Mesendoderm (in vitro differentiated cells): ENCODE measurements at places on chromosomes 11 and 22.

DNA sequence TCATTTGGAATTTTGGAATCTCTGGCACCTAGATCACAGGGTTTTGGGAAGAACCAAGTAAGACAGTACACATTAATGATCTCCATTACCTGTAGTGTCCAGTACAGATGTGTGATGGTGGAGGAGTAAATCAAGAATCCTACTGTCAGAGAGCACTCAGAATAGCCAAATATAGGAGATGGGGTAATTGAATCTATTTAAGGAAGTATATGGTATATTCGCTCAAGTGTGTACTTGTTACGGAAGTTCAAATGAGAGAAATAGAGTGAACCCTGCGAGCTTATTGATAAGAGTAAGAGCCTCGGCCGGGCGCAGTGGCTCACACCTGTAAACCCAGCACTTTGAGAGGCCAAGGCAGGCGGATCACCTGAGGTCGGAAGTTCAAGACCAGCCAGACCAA, 2.2 kb downstream of the SPCS2 start:
- no peak for DNase-seq

DNA sequence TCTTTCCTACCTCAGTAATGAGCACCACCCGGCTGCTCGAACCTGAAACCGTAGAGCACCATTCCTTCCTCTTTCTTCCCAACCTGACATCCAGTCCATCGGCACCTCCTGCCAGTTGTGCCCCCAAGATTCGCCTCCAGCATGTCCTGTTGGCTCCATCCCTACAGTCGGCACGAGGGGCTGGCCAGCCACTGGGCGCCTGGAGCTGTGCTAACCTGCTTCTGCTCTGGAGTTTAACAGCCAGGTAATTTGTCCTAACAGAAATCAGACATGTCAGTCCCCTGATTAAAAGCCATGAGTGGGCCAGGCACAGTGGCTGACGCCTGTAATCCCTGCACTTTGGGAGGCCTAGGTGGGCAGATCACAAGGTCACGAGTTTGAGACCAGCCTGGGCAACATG, 16.8 kb downstream of the FDX1 start:
- no peak for DNase-seq

DNA sequence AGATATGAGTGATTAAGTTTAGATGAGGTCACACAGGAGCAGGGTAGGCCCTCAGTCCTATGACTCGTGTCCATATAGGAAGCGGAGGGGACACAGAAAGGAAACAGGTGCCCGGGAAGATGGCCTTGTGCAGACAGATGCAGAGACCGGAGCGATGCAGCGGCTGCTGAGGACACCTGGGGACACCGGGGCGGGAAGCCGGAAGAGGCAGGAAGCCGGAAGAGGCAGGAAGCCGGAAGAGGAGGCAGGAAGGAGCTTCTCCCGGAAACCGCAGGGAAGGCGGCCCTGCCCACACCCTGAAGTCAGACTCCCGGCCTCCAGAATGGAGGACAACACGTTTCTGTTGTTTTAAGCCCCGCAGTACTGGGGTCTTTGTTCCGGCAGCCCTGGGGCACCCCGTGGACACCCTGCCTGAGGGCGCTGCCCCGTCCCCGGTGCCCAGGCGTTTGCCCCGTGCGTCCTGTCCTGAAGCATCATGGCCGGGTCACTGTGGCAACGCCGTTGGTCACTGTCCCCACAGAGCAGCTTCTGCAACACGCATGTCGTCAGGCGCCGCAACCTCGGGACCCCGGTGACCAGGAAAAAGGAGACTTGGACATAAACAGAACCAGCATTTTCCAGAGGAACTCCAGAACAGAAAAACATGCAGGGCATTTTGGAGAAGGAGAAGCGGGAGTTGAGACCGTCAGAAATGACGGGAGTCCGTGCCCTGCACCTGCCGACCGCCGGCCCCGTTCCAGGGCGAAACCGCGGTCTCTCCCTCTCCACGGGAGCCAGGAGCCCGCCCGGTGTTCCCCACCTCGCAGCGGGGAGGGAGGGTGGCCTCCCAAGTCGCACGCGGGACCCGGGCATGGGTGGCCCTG, 103.4 kb downstream of the BRD1 start:
- DNase-seq: no peak

- no peak for DNase-seq
Measured at GRCh38 chr11:61630089-61630488, 49.2 kb upstream of the SYT7 start.

GRCh38 chr22:45537734-45538181, 35.1 kb downstream of the FBLN1 start:
- no peak for DNase-seq

DNA sequence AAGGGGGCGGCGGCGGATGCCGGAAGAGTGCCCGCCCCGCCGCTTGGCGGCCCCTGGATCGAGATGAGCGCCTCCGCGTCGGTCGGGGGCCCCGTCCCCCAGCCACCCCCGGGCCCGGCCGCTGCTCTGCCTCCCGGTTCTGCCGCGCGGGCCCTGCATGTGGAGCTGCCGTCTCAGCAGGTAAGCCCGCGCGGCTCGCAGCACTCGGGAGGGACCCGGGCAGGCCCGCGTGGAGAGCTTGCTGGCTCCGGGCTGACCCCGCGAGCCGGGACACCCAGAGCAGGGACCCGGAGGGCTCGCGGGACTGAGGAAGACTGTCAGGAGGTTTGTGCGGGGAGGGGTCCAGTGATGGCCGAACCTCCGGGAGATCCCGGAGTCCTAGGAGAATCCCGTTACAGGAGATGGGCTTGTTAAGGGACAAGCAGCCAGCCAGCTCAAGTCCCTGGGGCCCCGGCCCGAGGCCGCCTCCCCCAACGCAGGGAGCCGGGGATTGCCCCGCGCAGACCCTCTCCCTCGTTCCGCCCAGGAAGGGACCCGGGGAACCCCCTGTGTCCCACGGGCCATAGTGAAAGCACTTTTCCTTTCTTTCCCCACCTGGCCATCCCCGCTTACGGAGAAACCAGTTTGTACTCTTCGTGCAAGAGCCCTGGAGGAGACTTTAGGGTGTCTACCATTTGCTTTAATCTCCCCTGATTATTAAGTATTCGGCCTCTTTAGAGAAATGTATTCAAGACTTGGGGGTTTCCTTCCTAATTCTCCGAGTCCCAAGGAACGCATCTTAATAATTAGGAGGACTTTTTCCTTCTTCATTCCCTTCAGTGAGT, 547 bp downstream of the UVRAG start:
- DNase-seq: peak; percentile 75

DNA sequence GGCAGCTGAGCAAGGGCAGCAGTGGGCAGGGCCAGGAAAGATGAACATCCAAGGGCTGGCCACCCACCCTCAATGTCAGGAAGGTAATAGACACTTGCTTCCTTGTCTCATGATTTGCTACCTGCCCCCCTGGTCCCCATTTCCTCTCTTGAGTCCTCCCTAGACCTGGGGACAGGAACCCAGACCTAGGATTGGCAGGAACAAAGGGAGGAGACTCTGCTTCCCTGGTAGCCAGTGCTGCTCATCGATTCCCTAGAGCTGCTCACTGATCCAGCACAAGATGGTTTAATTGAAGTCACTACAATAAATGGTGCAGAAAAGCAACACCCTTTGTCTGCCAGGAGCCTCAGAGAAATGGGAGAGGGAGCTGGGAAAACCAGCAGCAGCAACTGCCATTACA, 67.8 kb upstream of the CHST1 start:
- DNase-seq: no peak

GRCh38 chr11:11514246-11514645, 107.6 kb downstream of the GALNT18 start:
- DNase-seq: peak; percentile 32

DNA sequence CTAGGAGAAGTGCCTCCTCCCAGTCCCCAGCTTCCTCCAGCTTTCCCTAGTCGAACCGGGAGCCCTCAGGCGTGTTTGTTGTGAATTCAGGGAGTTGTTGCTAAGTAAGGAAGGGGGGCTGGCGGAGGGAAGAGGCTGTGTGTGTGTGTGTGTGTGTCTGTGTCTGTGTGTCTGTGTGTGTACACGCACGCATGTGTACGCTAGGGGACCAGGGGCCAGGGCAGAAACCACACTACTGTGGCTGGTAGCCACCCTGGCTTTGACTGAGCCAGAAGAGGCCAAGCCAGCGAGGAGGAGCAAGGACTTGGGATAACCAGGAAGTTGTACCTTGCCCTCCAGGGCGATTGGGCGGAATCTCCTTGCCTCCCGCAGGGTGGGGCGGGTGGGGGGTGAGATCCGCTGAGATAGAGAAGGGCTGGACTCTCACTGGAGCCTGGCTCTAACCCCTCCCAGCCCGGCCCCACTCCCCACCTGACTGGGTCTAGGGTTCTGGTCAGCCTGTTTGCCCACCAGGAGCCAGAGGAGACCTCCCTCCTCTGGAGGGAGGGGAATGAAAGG, 7.5 kb downstream of the BCL9L start:
- peak; percentile 98 for DNase-seq

DNA sequence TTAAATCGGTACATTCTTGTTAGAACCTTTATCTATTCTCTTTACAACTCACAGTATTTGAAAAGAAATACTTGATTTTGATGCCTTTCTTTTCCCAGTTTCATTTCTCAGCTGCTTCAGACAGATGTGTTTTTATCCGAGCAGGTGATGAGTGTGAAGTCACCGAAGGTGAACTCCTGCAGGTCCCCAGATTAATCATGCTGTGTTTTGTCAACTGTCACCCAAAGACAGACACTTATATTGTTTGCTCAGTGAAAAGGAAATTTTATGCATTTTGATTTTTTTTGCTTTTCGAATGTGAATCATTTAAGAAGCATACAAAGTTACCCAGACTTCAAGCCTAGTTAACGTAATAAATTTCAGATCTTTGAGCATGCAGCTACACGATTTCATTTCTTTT, 7.8 kb upstream of the TMPRSS13 start:
- DNase-seq: no peak

DNA sequence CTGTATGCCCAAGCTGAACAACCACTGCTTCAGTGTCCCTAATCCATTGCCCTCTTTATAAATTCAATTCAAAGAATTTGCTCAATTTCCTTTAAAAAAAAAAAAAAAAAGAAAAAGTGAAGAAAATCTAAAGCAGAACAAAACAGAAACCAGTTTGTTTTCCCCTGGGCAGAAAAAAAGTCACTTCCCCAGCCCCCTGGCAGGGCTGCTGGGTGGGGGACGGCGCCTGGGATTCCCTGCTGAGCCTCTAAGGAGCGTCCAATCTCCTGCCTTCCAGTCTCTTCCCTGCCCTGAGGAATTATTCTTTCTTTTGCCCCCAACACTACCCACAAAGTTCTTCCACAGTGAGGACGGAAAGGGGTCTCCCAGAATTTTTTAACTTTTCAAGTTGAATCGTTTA, 23.9 kb downstream of the DKK3 start:
- no peak for DNase-seq

- no peak for DNase-seq
Measured at GRCh38 chr22:44371741-44372525, 59.2 kb upstream of the SHISAL1 start.

- DNase-seq: no peak
Measured at GRCh38 chr11:126878913-126879482, 121.6 kb downstream of the KIRREL3 start.

DNA sequence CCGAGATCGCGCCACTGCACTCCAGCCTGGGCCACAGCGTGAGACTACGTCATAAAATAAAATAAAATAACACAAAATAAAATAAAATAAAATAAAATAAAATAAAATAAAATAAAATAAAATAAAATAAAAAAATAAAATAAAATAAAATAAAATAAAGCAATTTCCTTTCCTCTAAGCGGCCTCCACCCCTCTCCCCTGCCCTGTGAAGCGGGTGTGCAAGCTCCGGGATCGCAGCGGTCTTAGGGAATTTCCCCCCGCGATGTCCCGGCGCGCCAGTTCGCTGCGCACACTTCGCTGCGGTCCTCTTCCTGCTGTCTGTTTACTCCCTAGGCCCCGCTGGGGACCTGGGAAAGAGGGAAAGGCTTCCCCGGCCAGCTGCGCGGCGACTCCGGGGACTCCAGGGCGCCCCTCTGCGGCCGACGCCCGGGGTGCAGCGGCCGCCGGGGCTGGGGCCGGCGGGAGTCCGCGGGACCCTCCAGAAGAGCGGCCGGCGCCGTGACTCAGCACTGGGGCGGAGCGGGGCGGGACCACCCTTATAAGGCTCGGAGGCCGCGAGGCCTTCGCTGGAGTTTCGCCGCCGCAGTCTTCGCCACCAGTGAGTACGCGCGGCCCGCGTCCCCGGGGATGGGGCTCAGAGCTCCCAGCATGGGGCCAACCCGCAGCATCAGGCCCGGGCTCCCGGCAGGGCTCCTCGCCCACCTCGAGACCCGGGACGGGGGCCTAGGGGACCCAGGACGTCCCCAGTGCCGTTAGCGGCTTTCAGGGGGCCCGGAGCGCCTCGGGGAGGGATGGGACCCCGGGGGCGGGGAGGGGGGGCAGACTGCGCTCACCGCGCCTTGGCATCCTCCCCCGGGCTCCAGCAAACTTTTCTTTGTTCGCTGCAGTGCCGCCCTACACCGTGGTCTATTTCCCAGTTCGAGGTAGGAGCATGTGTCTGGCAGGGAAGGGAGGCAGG, at the start of gene GSTP1:
GSTP1 (plus strand) TSS at position 566 of the 958 bp plus-strand sequence; CDS start at position 598, 32 bp downstream.
- peak; percentile 96 for DNase-seq

GRCh38 chr11:57477507-57478189, 17.3 kb downstream of the RTN4RL2 start:
- no peak for DNase-seq

DNA sequence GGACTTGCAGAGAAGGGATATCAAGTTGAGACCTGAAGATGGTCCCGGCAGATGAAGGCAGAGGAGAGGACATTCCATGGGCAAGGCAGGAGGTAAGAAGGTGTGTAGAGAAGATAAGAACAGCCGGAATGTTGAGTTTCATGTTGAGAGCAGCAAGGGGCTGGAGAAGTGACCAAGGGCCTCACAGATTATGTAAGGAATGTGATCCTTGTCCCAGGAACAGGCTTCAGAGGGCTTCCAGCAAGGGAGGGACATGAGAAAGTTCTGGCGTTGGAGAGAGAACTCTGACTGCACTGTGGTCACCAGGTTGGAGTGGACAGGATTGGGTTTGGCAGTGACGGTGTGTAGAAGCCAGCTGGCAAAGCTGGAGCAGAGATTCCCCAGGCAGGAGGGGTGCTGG, 27.6 kb upstream of the PPFIA1 start:
- peak; percentile 51 for DNase-seq

DNA sequence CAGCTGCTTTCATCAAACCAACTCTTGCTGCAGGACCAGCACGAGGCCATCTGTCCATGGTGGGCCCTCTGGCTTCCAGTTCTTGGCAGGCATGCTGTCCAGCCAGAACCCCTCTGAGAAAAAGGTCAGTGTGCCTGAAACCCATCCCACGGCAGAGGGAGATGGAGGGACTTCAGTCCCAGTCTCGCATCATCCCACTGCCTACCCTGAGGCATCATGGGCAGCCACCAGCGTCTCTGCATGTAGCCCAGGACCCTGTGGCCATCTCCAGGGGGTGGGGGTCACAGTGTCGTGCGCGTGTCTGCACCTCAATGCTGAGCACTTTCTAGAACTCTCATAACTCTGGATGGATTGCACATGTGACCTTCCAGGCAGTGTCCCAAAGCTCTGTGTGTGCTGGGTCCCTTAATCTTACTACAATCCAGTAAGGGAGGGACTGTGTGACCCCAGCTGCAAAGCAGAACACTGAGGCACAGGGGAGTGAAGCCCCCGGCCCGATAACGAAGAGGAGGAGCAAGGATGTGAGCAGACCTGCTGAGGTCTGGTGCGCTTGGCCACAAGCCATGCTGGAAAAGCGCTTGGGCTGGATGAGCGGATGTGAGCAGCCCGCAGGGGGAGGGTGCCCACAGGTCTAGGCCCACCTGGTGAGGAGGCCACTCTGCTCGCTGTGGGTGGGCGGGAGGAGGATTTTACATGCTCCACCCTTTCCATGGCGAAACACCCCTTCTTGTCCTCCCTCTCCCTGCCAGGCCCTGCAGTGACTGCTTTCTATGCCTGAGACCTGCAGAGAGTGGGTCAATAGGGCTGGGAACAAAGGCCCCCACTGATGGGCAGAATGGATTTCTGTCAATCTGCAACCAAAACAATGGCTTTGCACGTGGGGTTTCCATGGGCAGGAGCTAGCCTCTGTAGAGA, 1401.0 kb downstream of the BRD1 start:
- DNase-seq: no peak
